Nucleus accumbens (tissue), 56 donors: ENCODE measurements at places on chromosomes 2 and 18.

- no peak for DNase-seq
These were observed 95.4 kb downstream of the ITGB1BP1 start for GRCh38 chr2:9327873-9328352.

GRCh38 chr2:214960677-214961076 is 151.2 kb upstream of the BARD1 start:
- no peak for DNase-seq

DNA sequence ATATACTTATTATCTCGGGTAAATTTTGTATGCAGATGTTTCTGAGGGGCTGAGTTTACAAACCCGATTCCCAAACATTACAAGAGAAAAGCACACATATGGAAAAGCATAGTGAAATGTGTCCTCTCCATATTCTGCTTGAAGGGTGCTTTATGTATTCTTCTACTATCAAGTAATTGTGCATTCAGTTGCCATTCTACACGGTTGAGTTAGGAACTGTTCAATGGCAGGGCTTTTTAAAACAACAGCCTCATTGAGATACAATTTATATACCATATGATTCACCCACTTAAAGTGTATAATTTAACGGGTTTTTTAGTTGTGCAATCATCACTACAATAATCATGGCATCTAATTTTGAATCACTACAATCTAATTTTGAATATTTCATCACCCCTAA is 138.4 kb upstream of the DLGAP1 start:
- DNase-seq, result no peak

DNA sequence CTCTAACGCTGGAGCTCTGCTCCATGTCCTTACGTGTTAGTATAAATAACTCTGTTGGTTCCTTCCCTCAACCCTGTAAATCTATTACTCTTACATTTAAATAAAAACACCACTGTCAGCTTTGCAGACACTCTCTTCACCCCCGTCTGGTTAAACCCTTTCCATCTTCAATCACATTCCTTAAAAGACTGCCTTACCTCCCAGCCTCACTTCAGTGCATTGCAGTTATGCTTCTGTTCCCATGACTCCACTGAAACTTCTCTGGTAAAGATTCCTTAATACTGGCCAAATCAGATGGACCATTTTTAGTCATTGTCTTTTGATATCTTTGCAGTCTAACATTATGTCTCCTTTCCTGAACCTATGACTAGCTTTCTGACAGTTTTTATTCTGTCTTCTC is 61.7 kb downstream of the EML4 start:
- no peak for DNase-seq

GRCh38 chr2:169137924-169138323 is 68.6 kb downstream of the DHRS9 start:
- no peak for DNase-seq

GRCh38 chr18:50662177-50662576 is 102.3 kb downstream of the MAPK4 start:
- DNase-seq, result no peak

DNA sequence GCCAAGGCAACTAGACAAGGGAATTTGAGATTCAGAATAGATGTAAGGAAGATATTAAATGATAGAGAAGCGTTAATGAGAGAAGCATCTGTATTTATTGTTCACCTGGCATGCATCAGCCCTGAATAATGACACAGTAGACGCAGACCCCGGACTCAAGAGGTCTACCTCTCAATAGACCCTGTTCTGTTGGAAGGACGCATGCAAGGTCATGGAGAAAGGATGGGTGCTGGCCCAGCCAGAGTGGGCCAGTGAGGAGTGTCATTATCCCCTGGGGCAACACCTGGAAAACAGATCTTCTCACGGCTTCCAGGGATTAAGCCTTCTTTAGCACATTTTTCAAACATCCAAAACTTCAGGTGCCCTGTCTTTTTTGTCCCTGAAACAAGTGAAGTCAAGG is 461.0 kb downstream of the EIPR1 start:
- no peak for DNase-seq

DNA sequence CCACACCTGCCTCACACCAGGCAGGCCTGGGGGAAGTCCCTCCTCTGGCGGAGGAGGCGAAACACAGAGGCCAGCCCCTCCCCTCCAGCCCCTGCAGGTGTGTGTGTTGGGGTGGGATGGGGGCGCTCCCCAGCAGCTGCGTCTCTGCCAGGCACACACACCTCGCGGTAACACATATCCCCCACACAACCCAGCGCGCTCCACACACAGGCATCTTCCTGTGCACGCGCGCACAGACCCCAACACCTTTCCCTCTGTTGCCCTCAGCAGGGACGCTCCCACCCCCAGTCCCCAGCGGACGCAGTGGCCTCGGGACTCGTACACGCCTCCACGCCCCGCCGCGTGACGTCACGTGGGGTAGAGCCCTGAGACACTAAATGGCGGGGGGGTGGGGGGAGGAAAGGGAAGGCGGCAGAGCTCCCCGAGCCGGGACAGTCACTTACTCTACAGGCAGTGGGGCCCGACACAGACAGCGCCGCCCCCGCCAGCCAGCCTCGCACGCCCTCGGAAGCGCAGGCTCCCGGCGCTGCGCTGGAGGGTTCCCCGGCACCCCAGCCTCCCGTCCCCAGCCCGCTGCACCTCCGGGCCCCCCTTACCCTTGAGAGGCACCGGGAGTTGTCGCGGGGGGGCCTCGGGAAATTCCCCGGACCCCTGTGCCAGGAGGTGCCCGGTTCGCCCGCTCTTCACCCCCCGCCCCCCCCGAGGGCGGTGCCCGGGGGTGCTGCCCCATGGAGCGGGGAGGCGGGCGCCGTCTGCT is at the start of gene WNT10A:
Gene WNT10A (plus strand): TSS at position 751 of the 757 bp plus-strand sequence. CDS start 144 bp downstream, outside the sequence.
- no peak for DNase-seq

DNA sequence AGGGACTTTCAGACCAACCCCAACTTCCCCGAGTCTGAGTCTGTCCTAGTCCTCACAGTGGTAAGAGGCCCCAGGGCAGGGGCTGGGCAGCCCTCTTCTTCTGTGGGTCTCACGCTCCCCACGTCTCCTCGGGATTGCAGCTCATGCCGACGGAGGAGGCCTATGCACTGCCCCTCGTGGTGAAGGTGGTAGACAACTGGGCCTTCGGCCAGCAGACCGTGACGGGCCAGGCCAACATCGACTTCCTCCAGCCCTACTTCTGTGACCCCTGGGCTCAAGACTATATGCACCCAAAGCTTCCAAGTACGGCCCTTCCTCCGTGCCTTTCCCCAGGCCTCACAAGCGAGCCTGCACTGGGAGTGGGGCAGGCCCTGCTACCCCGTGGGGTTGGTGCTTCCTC is 44.3 kb downstream of the LMAN2L start:
- no peak for DNase-seq

DNA sequence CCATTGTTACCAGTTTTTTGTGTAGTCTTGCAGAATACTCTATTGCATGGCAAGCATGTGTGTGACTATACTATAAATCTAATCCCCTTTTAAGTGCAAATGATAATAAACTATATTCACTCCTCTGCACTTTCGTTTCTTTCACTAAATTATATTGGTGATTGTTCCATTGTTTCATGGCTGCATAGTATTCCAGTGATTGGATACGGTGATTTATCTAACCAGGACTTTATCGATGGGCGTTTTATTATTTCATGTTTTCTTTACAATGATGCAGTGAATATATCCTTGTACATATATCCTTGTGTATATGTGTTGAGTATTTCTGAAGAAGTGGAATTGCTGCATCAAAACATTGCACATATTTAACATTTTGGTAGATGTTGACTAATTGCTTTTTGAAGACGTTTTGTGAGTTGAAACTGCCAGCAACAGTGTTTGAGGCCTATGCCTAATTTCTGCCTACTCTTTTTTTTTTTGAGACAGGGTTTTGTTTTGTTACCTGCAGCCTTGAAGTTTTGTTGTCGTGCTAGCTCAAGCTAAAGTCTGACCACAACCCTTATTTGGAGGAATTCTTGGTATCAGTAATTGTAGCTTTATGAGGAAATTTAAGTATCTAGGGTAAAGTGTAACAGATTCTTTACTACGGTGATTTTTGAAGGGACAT is 2.7 kb downstream of the MIB1 start:
- no peak for DNase-seq

- DNase-seq, result no peak
These were observed 31.0 kb downstream of the RBM43 start for GRCh38 chr2:151230627-151231140.

DNA sequence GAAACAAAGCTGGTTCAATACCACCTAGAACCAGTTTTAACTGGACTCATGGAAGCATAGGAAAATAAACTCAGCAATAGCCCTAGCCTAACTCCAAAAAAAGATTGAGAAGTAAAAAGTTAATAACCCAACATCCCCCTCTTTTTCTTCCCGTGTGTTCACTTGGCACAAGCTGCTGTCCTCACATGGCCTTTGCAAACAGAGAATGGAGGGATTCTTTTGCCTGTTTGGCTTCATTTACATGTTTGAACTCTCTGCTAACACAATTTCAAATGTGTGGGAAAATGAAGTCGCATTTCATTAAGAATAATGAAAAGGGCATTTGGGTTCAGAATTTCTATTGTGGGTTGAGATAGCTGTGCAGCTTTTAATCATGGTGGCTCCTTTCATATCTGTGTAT is 589.2 kb upstream of the LRRTM1 start:
- DNase-seq, result no peak

GRCh38 chr2:73703675-73704074 is 33.5 kb downstream of the TPRKB start:
- DNase-seq, result no peak

GRCh38 chr18:56197241-56197859 is 441.0 kb downstream of the TXNL1 start:
- no peak for DNase-seq

DNA sequence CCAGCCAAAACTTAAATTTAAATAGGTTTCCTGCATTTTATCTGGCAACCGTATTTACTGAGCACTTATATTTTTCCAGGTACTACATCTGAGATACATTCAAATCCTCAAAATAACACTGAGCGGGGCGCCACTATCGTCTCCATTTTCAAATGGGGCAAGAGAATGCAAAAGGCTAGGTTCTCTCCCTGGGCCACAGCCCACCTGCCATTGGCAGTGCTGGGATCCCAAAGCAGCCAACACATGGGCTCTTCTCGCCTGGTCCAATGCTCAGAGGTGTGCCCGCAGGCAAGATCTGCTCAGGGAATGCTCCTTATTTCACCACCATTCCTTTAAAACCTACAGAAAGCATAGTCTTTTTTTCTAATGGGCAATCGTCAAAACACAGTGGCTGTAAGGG is 11.3 kb upstream of the ID2 start:
- no peak for DNase-seq
